ENCODE measurements at places on chromosomes 2 and 18. TPM values are rescaled to one million over a fixed set of nuclear protein-coding genes. Genes with fewer than 3 reads are reported as not detected.

The TRIM54 gene
- not detected for total RNA-seq

The TWIST2 gene
- total RNA-seq = 0.23 TPM

The PLA2R1 gene
- 7.2 TPM for total RNA-seq

The SKA1 gene
- 5.5 TPM for total RNA-seq

The NPAS2 gene
- total RNA-seq = 10.6 TPM

The PAX8 gene
- total RNA-seq = 0.69 TPM

The ST8SIA5 gene
- total RNA-seq = 7.8 TPM

The LHCGR gene
- 0.23 TPM for total RNA-seq

The ANKRD30B gene
- 3.9 TPM for total RNA-seq

The STK17B gene
- total RNA-seq = 12.2 TPM

The AGXT gene
- not detected for total RNA-seq

The FZD7 gene
- 7.4 TPM for total RNA-seq

The TMEM169 gene
- 30.7 TPM for total RNA-seq

The PARD6G gene
- total RNA-seq = 7.6 TPM

The DES gene
- total RNA-seq = 1.4 TPM

The COL4A3 gene
- 1.8 TPM for total RNA-seq

The ZNF532 gene
- total RNA-seq = 174 TPM

The TUBB8B gene
- 0.69 TPM for total RNA-seq

The CKAP2L gene
- total RNA-seq = 4.2 TPM

The TOGARAM2 gene
- total RNA-seq = 2.3 TPM

The MEP1B gene
- total RNA-seq = 0.23 TPM

The VAMP8 gene
- total RNA-seq = 3.0 TPM

The REG1B gene
- total RNA-seq = not detected

The LYPD1 gene
- total RNA-seq = 77.0 TPM

All from diencephalon (tissue), 1 donor.